ENCODE measurements at places on chromosomes 16 and 17. TPM values are rescaled to one million over a fixed set of nuclear protein-coding genes. Genes with fewer than 3 reads are reported as not detected.

Gene KRTAP2-3
- not detected for polyA plus RNA-seq

Gene KRT31
- polyA plus RNA-seq: 0.53 TPM

Gene RUNDC3A
- polyA plus RNA-seq: 17.5 TPM

Gene PRR29
- polyA plus RNA-seq: 21.8 TPM

Gene KCNJ2
- 0.58 TPM for polyA plus RNA-seq

Gene ZNF205
- 5.5 TPM for polyA plus RNA-seq

Gene TEKT5
- 69.1 TPM for polyA plus RNA-seq

Gene SMIM22
- 41.3 TPM for polyA plus RNA-seq

Gene NME2
- 196 TPM for polyA plus RNA-seq

Gene LRRC46
- polyA plus RNA-seq: 147 TPM

Gene SPATA22
- 368 TPM for polyA plus RNA-seq

Gene CCL3
- 6.2 TPM for polyA plus RNA-seq

Gene HES7
- polyA plus RNA-seq: 0.25 TPM

Gene NLRC3
- 0.76 TPM for polyA plus RNA-seq

Gene TNP2
- polyA plus RNA-seq: 38.4 TPM

Gene AXIN1
- polyA plus RNA-seq: 19.4 TPM

Gene TBC1D26
- polyA plus RNA-seq: 23.7 TPM

Gene SOX15
- 2.6 TPM for polyA plus RNA-seq

Gene AOC3
- polyA plus RNA-seq: 46.4 TPM

Gene KRT32
- polyA plus RNA-seq: not detected

Gene KRT26
- 0.30 TPM for polyA plus RNA-seq

Gene CCL16
- polyA plus RNA-seq: not detected

Gene ABAT
- polyA plus RNA-seq: 25.3 TPM

Gene KRT24
- not detected for polyA plus RNA-seq

Gene CMTM2
- polyA plus RNA-seq: 1,249 TPM

Gene CDC6
- 14.7 TPM for polyA plus RNA-seq

Gene UQCRC2
- 114 TPM for polyA plus RNA-seq

Gene ARSG
- polyA plus RNA-seq: 7.4 TPM

Gene KRTAP4-3
- not detected for polyA plus RNA-seq

Gene NPIPB9
- polyA plus RNA-seq: 11.3 TPM

Gene SLC12A3
- polyA plus RNA-seq: 0.16 TPM

All from testis (tissue), 5 donors.